Stimulated activated CD4-positive, alpha-beta T cell treated with anti-CD3 and anti-CD28 coated beads, Interleukin-1b, Interleukin-23, amount 100 ng/mL, for 1 hour (primary cell): ENCODE measurements at places on chromosomes 4 and X.

DNA sequence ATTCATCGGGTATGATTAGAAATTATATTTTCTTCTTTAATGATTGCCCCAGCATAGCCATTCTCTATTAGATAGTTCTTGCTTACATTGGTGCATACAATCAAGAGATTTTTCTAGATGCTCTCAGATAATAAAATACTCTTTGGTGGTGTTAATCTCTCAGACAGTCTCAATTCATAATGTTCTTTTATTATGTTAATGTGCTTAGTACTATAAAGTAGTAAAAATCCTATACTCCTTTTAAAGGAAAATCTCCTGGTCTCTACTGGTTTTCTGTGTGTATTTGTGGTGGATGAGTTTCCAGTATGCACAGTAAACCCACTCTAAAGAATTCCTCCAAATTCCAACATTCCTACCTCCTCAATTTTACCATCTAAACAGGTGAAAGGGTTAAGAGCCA lies 203.5 kb downstream of the FAT4 start:
- DNase-seq: no peak

- no peak for DNase-seq
Measured at GRCh38 chr4:32025851-32026459, 1305.8 kb downstream of the PCDH7 start.

DNA sequence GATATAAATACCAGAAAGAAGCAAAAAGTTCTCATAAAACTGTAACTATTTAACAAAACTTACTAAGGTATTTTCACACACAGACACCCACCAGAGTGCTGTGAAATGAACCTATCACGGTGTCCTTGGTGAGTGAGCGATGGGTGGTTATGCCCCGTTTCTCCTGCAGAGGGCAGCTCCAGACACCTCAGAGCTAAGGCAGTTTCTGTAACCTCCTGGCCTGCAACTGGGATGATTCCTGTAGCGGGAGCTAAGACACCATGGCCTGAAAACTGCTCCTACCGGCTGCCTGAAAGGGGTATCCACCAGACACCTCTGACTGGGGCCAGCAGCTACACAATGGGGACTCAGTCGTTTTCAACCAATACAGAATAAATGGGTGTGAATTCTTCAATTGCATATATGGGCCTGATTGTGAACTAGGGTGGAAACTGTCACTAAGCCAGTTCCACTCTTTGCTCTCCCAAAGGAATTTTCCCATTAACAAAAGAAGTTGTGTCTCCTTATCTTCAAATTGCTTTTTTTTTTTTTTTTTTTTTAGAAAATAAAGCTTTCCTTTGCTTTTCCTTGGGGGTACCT lies 2375.8 kb upstream of the TENM3 start:
- no peak for DNase-seq

GRCh38 chr4:27057662-27058061 lies 197.0 kb downstream of the STIM2 start:
- DNase-seq: no peak

- DNase-seq: no peak
Measured at GRCh38 chrX:6849716-6850414, 297.6 kb upstream of the STS start.

DNA sequence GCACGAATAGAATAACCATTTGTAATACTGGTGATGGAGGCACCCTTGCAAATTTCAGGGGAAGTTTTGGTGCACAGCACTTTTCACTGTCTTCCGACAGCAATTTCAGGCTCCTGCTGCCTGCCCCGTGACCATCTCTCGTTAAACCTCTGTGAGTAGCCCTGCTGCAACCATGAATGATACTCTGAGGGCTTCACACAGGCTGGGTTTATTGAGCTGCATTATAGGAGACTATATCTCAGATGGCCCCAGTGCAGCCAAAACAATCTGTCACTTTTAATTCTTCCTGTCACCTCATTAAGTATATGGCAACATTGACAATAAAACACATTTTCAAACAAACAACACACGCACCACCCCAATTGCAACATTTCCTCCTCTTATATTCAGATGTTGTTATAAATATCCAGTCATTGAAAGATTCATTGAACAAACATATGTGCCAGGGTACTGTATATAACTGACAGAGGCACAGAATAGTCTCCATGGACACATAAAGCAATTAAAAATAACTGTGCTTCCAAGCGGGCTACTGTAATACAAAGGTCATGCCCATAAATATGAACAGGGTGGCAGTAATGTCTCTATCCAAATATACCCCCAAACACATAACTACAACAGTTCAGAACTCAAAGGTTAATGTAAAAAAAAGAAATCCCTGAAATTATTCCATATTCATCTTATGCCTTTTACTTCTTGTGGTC lies 477.0 kb downstream of the GBA3 start:
- DNase-seq: no peak

DNA sequence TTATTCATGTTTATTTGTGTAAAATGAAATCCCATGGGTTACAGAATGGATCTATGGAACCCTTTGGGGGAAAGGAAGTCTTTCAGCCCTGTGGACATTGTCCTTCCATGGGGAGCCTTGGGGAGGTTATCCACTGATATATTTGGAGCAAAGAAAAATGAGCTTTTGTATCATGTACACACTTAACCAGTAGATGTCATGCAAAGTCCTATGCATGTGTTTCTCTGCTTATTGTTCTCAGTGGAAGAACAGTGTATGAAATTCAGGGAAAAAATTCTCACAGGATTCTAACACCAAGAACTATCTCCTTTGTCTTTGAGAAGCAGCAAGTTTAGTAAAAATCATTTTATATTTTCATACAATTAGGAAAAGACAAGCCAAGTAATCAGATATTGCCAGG lies 105.3 kb downstream of the DTHD1 start:
- DNase-seq: no peak

- DNase-seq: no peak
Measured at GRCh38 chrX:129654652-129655546, at the start of gene APLN. TSS of gene APLN (minus strand) at chrX:129654956. CDS start at chrX:129654630, 326 bp downstream.

DNA sequence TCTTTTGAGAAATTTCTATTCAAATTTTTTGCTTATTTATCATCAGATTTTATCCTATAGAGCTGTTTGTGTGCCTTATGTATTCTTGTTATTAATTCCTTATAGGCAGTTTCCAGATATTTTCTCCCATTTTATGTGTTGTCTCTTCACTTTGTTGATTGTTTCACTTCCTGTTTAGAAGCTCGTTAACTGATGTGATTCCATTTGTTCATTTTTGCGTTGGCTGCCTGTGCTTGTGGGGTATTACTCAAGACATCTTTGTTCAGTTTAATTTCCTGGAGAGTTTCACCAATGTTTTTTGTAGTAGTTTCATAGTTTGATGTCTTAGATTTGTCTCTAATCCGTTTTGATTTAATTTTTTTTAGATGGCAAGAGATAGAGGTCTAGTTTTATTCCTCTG lies 14.6 kb downstream of the ZNF718 start:
- no peak for DNase-seq

GRCh38 chrX:67604979-67605703 lies 61.3 kb downstream of the AR start:
- DNase-seq: no peak

- no peak for DNase-seq
Measured at GRCh38 chrX:54423161-54423888, 16.9 kb upstream of the TSR2 start.

DNA sequence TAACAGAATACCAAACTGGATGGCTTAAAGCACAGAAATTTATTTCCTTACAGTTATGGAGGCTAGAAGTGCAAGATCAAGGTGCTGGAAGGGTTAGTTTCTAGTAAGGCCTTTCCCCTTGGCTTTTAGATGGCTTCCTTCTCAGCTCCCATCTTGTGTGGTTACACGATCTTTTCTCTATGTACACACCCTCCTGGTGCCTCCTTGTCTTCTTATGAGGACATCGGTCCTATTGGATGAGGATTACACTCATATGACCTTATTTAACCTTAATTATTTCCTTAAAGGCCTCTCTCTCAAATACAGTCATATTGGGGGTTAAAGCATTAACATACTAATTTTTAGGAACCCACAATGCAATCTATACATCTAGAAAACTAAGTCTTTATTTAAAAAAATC lies 787.9 kb upstream of the GALNTL6 start:
- no peak for DNase-seq

GRCh38 chr4:125519371-125520146 lies 204.8 kb downstream of the FAT4 start:
- no peak for DNase-seq

GRCh38 chr4:99324361-99324760 lies 3.2 kb upstream of the ADH1B start:
- no peak for DNase-seq

GRCh38 chr4:158065176-158065575 lies 107.6 kb downstream of the GASK1B start:
- DNase-seq: no peak

DNA sequence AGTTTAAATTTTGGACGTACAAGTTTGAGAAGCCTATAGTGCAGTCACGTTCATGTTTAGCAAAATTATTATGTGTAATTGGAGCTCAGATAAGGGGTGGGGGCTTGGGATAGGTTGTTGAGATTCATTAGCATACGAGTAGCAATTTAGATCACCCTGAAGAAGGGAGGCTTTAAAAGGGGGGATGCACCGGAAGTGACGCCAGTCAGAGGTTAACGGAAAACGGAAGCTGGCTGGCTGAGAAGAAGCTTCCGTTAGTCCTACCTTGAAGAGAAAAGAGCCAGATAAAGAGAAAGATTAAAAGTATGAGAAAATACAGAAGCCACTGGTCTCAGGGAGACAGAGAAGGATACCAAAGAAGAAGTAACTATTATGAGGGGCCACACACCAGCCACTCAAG lies 1.1 kb upstream of the NXT2 start:
- no peak for DNase-seq

- no peak for DNase-seq
Measured at GRCh38 chr4:176001151-176002006, 64.3 kb upstream of the WDR17 start.

DNA sequence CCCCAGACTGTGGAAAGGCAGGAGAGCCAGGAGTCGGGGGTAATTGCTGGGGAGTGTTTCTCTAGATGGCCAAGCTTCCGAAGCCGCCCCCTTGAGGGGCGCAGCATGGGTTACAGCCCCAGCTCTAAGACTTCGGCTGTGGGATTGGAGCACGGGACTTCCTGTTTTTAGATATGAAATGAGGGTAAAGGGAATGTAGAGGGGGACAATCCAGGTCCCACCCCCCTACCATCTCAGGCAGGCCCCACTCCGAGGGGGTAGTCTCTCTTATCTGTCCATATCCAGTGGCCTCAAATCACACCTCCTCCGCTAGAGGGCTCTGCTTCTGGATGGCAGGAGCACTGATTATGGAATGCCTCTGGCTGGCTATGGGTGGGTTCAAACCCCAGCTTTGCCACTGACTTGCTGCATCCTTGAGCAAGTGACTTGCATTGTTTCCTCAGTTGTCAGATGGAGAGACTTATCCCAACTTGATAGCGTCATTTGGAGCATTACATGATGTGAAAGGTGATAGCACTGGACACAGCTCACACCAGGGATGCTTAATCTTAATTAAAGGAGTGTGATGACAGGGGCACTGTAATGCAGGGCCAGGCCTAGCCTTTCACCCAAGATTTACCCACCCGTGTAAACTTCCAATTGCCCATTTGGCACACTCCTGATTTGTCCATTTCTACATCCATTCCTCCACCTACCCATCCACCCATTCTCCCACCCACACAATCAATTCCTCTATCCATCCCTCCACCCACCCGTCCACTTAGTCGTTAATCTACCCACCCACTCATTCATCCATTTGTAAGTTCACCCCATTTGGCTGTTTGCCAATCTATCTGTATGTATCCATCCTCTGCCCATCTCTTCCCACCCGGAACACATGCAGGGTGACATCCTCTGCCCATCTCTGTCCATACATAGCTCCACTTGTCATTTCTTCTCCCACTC lies 848 bp upstream of the KCND1 start:
- no peak for DNase-seq

DNA sequence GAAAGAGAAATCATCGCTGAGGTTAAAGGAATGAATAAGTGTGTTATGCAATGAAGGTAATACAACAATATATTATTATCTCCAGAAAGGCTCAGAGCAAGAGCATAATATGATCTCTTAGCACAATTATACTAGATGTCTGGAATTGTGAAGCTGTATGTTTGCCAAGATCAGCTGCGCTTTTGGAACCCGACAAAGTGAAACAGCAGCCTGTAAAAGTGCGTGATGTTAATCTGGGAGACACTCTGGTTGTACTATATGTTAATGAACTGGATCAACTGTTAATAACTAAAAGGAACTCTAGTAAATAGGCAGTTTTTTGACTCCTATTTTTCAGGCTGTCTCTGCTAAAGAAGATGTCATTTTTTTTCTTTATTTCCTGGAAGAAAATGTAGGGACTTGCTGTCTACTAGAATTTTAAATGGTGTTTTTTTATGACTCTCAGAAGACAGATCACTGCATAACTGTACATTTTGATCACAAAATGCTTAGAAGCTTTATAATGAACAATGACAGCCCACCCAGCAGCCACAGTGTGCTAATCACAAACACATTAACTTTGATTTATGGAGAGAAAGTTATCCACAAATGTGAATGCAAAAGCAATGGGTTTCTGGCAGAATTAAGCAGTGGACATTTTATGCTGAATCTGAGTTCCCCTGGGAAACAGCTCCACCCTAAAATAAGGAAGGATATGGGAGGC lies 50.2 kb downstream of the UGT2B28 start:
- DNase-seq: no peak

DNA sequence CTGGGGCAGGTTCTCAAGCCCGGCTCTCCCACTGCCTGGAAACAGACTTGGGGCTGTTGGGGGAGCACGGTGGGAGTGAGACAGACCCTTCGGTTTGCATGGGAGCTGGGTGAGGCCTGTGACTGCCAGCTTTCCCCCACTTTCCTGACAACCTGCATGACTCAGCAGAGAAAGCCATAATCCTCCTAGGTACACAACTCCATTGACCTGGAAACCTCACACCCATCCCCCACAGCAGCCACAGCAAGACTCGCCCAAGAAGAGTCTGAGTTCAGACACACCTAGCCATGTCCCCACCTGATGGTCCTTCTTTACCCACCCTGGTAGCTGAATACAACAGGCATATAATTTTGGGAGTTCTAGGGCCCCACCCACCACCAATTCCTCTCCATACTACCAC lies 57.6 kb upstream of the UBQLN2 start:
- no peak for DNase-seq

- DNase-seq: no peak
Measured at GRCh38 chrX:155864655-155865054, 16.5 kb upstream of the VAMP7 start.

- no peak for DNase-seq
Measured at GRCh38 chr4:22430626-22431025, 85.2 kb downstream of the ADGRA3 start.

- DNase-seq: no peak
Measured at GRCh38 chrX:77967631-77968030, 1.8 kb downstream of the PGAM4 start.

GRCh38 chr4:2714061-2714770 lies 41.9 kb downstream of the TNIP2 start:
- no peak for DNase-seq

GRCh38 chr4:62548765-62549164 lies 1348.6 kb downstream of the ADGRL3 start:
- no peak for DNase-seq

- no peak for DNase-seq
Measured at GRCh38 chr4:173666-174314, 49.5 kb downstream of the ZNF718 start.
